ENCODE measurements at places on chromosomes 7 and 10. TPM values are rescaled to one million over a fixed set of nuclear protein-coding genes. Genes with fewer than 3 reads are reported as not detected.

Gene HGF
- 10.2 TPM for total RNA-seq

- DNase-seq: no peak
These were observed 41.6 kb upstream of the AQP1 start for GRCh38 chr7:30869794-30870611.

Gene PRTFDC1
- total RNA-seq: 15.4 TPM

- DNase-seq: no peak
These were observed 11.7 kb downstream of the ARHGAP19 start for GRCh38 chr10:97280783-97281182.

Gene SPDYE2B
- not detected for total RNA-seq

Gene RNF133
- total RNA-seq: 1.6 TPM

Gene PLEKHS1
- 1.4 TPM for total RNA-seq

DNA sequence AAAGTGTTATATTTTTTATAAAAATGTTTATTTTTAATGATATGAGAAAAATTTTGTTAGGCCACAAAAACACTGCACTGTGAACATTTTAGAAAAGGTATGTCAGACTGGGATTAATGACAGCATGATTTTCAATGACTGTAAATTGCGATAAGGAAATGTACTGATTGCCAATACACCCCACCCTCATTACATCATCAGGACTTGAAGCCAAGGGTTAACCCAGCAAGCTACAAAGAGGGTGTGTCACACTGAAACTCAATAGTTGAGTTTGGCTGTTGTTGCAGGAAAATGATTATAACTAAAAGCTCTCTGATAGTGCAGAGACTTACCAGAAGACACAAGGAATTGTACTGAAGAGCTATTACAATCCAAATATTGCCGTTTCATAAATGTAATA lies 64.8 kb upstream of the CAPZA2 start:
- peak; percentile 53 for DNase-seq

DNA sequence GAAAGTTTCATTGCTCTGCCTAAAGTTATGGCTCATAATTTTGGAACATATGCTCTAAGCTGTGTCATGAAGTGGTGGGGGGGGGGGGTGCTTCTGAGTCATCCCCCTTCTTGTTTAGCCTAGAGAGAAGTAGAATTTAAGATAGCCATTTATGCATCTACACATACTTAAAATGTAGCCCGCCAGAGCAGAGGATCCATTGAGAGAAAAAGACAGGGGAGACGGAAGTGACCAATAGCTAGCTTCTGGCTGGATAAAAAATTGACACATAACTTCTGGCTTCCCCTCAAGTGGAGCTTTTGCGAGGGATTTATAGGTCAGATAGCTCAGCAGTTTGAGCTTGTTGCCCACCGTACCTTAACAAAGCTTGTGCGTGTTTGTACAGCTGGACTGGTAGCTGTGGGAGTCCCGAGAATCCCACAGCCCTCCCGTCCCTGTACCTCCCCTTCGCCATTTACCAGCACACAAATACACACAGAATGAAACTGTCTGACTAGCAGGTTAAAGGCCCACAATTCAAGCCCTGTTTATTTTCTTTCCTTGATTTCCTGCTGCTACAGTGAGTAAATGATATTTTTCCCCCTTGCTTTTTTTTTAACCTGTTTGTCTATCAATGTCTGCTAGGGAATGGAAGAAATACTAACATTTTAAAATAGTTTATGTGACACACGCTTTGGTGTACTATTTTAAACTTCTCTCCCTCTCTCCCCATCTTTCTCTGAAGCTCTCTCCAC lies 232.6 kb upstream of the FERD3L start:
- DNase-seq: peak; percentile 22

DNA sequence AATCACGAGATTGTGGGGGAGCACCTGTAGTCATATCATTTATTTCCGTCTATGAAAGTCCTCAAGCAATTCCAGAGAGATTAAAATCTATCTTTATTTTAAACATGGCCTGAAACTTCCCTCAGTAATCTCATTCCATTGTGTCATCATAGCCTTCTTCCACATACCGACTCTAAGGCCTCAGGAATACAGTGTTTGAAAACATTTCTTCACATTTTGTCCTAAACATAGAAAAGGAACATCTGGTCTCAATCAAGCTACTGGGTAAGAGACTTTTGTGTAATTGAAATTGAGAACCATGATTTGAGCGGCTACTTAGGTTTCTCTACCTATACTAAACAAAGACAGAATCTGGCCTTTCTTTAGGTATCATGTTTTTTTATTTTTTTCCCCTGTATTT lies 78.0 kb upstream of the ELMO1 start:
- DNase-seq: peak; percentile 50

Gene CNPY1
- not detected for total RNA-seq

DNA sequence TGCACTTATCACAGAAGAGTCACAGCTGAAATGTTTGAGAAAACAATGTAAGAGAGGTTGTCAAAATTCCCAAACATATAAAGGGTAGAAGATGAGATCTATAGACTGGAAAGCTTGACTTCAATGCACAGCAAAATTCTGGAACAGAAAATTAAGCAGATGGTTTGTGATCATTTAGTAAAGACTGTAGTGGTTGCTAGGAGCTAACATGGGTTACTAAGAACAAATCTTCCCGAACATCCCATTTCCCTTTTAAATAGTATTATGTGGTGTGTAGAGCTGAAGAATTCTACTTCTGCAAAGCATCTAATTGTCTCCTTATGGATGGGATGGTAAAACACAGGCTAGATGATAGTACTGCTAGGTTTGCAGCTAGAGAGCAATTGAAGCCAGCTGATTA lies 312.3 kb downstream of the CAMK1D start:
- no peak for DNase-seq

- no peak for DNase-seq
These were observed at the start of gene MGAM2 for GRCh38 chr7:142111499-142111898. TSS of gene MGAM2 (plus strand) at chr7:142111718. CDS start at chr7:142116874, 5,156 bp downstream.

DNA sequence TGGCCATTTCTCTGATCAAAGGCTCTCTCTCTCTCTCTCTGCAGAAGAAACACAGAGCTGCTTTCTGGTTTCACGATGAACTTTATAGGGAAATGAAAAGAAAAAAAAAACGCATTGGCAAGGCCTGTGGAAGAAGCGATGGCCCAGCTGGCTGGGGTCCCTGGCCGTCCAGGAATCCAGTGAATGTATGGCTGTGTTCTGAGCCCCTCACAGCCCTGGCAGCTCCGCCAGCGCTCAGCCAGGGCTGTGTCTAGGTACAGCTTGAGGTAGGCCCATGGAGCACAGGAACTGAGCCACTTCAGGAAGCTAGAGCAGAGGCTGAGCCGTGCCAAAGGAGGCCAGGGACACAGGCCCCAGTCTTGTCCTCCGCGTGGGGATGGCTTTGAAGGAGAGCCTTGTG lies 13.1 kb upstream of the UCMA start:
- peak; percentile 44 for DNase-seq

GRCh38 chr7:47401611-47402570 lies 180.0 kb downstream of the TNS3 start:
- DNase-seq: no peak

Gene IDI2
- not detected for total RNA-seq

- no peak for DNase-seq
These were observed 6.9 kb downstream of the C7orf57 start for GRCh38 chr7:48042216-48042615.

DNA sequence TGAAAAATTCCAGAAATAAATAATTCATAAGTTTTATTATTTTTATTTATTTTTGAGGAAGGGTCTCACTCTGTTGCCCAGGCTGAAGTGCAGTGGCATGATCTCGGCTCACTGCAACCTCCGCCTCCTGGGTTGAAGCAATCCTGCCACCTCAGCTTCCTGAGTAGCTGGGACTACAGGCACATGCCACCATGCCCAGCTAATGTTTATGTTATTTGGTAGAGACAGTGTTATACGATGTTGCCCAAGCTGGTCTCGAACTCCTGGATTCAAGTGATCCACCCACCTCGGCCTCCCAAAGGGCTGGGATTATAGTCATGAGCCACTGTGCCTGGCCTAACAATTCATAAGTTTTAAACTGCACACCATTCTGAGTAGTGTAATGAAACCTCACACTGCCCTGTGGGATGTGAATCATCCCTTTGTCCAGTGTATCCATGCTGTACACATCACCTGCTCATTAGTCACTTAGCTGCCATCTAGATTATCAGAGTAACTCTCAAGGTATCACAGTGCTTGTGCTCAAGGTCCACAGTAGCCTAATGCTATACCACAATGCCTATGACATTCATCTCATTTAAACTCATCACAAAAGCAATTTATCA lies 17.9 kb downstream of the RTKN2 start:
- no peak for DNase-seq

GRCh38 chr7:780516-780915 lies 51.8 kb upstream of the SUN1 start:
- no peak for DNase-seq

DNA sequence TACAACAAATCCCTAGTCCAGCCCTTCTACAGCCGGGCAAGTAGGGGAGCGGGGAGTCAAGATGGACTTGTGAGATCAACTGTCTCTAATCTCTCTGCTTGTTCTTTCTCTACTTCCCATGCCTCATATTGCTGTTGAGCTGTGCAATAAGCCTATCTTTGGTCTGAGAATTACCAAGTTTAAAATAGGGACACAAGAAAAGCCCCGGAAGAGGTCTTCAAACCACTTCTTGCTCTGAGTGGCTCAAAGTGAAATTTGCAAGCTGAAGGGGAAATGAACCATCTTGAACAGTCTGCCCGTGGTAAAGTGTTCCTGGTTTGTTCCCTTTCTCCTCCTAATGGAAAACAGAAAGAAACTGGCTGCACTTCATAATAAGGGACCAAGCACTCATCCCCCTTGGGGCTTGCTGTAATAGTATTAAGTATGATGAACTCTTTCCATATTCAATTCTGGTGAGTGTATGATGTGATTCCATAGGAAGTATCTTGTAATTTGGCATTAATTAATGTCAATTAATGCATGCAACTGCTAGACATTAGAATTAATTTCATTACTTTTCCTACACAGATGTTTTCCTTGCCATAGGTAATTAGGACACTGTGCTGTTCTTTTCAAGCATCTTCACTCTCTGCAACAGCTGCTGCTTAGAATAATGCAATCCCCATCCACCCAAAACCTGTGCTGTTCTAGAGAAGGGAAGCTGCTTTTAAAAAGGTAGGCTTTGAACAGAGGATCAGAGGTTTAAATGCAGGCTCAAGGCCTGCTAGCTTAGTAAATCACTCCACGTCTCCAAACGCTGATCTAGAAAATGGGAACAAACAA lies 449.6 kb downstream of the SORCS1 start:
- DNase-seq: no peak

Gene ANKRD7
- 2.2 TPM for total RNA-seq

Gene NUTM2A
- total RNA-seq: 2.1 TPM

DNA sequence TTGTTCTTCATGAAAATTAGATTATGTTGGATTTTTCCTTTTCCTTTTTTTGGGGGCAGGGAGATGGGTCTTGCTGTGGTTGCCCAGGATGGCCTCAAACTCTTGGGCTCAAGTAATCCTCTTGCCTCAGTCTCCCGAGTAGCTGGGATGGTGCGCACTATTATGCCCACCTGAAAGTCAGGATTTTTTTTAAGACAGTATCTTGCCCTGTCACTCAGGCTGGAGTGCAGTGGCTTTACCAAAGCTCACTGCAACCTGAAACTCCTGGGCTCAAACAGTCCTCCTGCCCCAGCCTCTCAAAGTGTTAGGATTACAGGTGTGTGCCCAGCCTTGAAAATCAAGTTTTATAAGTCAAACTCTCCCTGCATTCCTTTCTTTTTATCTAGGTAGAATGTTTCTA lies 1.7 kb upstream of the TET1 start:
- DNase-seq: no peak

Gene KAZALD1
- 20.5 TPM for total RNA-seq

Gene UCN3
- total RNA-seq: not detected

DNA sequence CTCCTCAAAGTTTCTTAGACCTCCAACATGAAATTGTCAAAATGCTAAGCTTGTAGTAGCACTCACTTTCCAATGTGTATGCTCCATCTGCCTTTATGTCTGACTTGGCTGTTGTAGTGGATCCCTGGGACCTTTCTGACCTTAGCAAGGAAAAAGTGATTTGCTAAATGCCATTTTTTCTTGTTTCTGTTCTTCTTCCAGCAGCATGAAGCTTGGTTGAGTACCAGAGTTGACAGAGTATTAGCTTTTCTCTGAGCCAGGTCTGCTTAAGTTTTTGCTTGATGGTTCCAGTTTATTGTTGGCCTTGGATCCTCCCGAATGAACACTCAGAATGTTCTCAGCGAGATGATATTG lies 168.7 kb downstream of the SND1 start:
- DNase-seq: no peak

Gene ADD3
- total RNA-seq: 260 TPM

Gene FAM20C
- total RNA-seq: 29.7 TPM

DNA sequence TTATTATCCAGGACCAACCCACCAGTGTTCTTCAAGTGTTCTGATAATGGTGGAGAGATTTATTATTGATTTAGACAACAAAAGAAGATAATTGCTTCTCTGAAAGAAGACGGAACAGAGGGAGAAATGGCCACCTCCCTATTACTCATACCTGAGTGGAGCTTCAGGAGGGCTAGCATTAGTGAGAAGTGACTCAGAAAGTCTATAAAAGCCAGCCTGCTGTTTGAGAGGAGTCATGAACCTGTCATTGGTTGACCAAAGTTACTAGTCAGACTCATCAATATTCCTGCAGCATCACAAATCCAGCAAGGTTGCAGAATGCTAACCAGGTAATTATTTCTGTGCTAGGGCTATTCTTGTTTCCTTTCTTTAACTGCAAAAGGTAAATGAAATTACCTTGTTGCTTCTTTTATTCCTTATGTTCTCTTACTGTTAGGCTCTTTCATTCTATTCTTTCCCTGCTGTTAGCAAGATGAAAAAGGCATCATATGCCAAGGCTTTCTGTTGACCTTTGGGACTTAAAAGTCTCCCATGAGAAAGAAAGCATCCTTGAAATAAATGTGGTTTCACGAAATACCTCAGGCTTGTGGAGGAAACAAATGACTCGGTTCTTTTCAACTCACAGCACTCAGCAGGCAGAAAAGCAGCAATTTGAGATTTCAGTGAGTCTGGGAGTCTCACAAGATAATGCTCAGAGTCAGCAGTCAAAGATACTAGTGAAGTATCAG lies 256.4 kb upstream of the PHYHIPL start:
- DNase-seq: no peak

GRCh38 chr10:19826712-19827111 lies 10.5 kb downstream of the PLXDC2 start:
- DNase-seq: no peak

DNA sequence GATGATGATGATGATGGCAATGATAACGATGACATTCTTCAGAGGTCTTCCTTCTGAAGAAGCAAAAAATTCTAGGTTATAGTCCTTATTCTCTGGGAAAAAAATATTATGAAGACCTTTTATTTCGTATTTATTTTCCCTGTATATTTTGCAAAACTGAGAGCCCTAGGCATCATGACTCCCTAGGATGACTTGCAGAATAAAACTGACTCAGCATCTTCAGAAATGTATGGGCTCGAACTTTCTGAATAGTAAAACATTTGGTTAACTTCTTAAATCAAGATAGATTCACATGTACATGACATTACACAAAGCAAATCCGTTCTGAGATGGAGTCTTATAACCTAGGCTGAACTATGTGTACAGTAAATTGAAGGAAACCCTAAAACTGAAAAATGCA lies 29.4 kb downstream of the DKK1 start:
- DNase-seq: no peak

- DNase-seq: no peak
These were observed 28.0 kb upstream of the HABP2 start for GRCh38 chr10:113524539-113525490.
